ENCODE measurements at places on chromosomes 4 and X.

GRCh38 chrX:17559728-17560379, 177.4 kb upstream of the SCML1 start:
- no peak for DNase-seq

DNA sequence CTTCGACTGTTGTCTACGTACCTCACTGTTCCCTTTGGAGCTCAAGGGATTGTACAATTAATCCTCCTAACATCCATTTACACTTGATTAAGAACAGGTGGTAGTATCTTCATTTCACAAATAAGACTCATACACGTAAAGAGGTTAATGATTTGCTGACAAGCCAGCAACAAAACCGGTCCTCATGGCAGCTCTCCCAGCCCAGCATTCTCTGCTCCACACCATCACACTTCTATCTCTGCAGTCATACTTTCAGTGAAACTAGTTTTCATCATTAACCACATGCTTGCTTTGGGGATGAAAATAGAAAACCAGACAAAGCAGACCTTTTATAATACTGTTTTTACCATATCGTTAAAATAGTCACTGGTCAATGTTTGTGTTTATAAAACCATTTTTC, 28.7 kb upstream of the CASK start:
- DNase-seq, result no peak

GRCh38 chr4:140222171-140222570, 68.2 kb upstream of the MAML3 start:
- no peak for DNase-seq

DNA sequence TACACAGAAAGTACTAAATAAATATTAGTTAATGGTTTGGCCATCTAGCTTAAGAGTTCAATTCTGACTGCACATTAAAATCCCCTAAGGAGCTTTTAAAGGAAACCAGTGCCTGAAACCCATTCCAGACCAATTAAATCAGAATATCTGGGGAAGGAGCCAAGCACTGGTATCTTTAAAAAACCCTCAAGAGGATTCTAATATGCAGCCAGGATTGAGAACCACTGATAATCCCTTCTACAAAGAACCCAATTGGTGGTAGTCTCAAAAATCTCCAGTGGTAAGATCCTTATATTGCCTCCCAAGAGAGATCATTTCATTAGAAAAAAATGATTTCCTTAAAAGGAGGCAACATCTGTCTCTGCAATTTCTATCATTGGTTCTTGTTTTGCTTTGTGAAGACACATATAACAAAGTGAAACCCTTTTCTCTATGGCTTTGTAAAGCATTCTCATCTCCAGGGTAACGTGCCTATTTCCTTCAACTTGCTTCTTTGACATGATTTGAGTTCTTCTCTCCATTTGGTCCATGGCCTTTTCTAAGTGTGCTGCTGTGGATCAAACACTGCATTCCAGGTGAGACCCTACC, 3.5 kb downstream of the GPR34 start:
- DNase-seq, result no peak

- DNase-seq, result no peak
Measured at GRCh38 chrX:17464194-17464593, 89.2 kb downstream of the NHS start.

DNA sequence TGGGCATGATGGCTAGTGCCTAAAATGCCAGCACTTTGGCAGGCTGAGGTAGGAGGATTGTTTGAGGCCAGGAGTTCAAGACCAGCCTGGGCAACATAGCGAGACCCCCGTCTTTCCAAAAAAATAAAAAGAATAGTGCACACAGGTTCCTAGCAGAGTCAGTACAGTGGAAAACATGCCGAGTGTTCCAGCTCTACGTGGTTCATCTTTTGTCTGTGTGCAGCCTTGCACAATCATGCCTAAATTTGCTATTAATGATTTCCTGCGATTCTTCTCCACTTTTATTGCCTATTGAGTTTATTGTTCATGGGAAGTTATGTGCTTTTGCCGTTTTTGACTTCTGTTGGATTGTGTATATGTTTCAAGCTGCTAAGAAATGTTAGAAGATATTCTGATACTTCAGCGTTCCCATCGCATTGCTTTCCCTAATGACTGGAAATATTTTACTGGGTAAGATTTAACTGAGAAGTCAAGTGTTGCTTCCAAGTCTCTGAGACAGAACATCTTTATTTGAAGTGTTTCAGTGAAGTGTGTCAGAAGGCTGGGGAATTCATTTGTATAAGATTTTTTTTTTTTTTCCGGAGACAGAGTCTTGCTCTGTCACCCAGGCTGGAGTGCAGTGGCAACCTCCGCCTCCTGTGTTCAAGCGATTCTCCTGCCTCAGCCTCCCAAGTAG, 11.3 kb downstream of the DOCK11 start:
- DNase-seq, result no peak

- DNase-seq, result no peak
Measured at GRCh38 chrX:110317061-110317819, 645 bp downstream of the AMMECR1 start.

Data from T-helper 1 cell (primary cell).